Fibroblast of skin of right quadriceps (primary cell): ENCODE measurements at places on chromosomes 1 and 21.

- no peak for DNase-seq
Measured at GRCh38 chr1:1090424-1091343, 16.6 kb upstream of the RNF223 start.

GRCh38 chr1:17310068-17310640, 2.2 kb downstream of the PADI4 start:
- no peak for DNase-seq

- DNase-seq: peak; percentile 51
Measured at GRCh38 chr1:199302554-199302953, 663.7 kb downstream of the PTPRC start.

- DNase-seq: no peak
Measured at GRCh38 chr1:184329962-184330868, 56.6 kb upstream of the C1orf21 start.

DNA sequence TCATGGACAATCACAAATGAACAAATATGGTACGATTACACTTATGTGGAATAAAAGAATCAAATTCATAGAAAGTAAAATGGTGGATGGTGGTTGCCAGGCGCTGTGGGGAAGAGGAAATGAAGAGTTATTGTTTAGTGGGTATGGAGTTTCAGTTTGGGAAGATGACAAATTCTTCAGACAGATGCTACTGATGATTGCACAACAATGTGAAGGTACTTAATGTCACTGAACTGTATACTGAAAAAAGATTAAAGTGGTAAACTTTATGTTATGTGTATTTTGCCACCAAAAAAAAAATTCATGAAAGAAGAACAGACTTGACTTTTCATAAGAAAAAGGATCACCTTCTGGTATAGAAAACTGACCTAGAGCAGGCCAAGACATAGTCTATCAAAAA, 745.6 kb upstream of the CXADR start:
- DNase-seq: no peak

DNA sequence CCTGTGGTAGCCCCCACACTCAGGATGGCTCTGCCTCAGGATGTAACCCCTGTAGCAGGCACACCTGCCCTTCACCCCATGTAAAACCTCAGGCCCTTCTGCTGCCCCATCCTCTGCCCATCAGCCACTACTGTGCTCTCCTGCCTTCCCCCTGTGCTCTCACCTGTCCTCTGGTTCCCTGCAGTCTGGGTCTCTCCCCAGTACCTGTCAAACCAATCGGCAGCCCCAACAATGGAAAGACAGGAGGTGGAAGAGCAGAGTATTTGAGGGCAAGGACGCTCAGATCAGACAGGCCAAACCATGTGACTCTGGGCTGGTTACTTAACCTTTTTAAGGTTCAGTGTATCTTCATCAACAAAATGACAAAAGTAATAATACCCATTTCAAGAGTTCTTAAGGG, 30.9 kb downstream of the SMIM12 start:
- no peak for DNase-seq

- DNase-seq: no peak
Measured at GRCh38 chr21:46320331-46320801, 3.3 kb downstream of the C21orf58 start.

DNA sequence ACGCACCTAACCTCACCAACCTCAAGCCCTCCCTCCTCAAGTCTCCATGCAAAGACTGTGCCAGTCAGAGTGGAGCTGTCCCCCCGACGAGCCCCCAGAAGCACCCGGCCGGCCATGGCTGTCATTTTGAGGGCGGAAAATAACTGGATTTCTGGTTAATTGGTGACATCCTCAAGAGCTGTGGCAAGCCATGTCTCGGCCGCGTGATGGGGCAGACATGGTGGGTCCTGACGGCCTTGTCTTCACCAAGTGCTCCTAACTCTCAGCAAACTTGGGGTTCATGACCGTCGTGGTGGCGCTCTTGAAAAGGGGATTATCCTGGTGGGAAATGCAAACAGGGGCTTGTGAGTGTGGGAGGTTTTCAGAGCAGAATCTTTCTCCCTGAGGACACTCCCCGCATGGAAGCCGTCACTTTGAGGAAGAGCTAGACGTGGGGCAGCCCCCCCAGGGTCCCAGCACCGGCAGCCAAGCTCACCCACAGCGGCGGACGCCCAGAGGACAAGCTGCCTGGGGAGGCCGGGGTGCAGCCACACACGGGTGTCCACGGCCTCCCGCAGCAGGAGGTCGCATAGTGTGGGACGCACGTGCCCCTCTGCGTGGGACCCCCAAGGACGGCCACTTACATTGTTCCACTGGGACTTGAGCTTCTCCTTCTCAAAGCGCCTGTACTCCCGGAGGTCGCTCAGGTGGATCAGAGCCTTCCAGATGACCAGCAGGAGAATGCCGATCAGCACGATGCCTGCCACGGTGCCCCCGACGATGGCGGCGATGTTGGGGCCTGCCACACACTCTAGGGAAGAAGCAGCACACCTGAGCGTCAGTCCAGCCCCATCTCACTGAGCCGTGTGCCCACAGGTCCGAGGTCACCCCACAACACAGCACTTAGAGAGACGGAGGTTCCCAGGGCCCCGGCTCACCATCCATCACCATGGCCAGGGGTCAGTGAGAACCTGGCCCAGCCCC, 12.9 kb upstream of the PTTG1IP start:
- DNase-seq: no peak

DNA sequence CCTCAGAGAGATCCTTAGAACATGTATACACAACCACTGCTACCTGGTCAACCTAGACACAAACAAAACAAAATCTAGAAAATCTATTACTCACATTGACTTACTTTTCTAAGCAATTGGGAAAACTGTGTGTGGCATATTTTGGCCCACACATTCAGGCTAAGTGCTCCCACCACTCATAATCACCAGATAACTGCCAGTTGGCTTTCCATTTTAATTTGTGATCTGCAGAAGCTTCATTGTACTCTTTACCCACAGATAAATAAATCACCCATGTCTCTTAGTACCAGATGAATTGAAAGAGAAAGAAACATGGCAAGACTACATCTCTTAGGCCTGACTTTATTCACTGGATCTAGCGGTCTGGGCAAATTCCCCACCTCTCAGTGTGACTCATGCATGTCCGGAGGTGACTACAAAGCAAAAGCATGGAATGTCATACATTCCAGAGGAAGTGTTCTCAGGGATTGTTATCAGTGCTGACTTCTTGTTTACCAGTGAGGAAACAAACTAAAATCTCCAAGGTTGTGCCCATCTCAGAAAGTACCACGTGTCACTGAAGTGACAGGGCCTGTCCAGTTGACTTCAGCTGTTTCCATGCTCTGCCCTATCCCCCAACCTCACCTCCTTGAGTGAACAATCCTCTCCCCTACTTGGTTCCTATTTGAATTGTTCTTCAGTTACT, 52.4 kb upstream of the BCL10 start:
- peak; percentile 98 for DNase-seq

DNA sequence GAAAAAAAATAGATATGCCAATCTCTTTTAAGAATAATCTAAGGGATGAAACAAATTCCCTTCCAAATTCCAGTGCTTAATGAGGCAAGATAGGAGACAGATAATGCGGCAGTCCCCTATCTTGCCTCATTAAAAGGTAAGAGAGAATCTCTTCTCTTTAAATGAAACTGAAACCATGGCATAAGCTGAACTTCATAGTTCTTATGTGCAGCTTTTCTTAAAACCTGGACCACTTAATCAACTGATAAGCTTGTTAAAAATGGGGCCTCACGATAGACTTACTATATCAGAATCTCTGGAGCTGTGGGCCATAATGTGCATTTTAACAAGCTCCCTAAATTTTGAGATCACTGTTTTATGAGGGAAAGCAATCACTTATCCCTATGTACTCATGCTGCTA, 79.2 kb downstream of the NIBAN1 start:
- DNase-seq: no peak

GRCh38 chr1:23422941-23423340, 1.6 kb downstream of the TCEA3 start:
- no peak for DNase-seq

- DNase-seq: no peak
Measured at GRCh38 chr21:35942211-35943144, 117.8 kb downstream of the SETD4 start.

GRCh38 chr1:156594190-156594589, 2.6 kb downstream of the NAXE start:
- DNase-seq: no peak

DNA sequence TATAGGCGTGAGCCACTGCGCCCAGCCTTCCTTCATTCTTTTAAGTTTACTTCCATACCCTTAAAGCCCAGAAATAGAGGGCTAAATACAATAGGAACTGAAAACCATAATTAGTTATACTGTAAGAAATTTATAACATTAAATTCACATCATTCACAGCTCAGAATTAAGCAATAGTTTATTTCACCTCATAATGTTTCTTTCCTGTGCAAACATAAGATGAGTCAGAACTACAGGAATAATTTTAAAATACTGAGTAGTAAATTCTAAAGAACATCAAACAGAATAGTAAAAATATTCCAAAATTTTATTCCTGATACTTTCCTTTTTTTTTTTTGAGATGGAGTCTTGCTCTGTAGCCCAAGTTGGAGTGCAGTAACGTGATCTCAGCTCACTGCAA, 24.1 kb downstream of the POGZ start:
- DNase-seq: no peak

DNA sequence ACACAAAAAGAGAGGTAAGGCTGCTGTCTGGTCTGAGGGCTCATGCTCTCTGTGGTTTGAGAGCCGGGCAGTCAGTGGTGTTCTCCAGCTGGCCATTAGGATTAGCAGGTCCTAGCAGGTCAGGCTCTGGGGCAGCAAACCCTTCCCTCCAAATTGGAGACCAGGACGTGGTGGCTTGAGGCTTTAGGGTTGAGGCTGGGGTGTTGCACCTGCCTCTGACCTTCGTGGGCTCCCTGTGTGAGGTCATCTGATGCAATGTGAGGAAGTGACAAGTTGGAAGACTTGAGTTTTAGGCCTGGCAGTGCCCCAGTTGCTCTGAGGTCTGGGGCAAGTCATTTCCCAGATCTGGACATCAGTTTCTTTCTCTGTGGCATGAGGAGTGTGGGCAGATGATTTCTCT, 24.4 kb downstream of the SZRD1 start:
- DNase-seq: no peak

DNA sequence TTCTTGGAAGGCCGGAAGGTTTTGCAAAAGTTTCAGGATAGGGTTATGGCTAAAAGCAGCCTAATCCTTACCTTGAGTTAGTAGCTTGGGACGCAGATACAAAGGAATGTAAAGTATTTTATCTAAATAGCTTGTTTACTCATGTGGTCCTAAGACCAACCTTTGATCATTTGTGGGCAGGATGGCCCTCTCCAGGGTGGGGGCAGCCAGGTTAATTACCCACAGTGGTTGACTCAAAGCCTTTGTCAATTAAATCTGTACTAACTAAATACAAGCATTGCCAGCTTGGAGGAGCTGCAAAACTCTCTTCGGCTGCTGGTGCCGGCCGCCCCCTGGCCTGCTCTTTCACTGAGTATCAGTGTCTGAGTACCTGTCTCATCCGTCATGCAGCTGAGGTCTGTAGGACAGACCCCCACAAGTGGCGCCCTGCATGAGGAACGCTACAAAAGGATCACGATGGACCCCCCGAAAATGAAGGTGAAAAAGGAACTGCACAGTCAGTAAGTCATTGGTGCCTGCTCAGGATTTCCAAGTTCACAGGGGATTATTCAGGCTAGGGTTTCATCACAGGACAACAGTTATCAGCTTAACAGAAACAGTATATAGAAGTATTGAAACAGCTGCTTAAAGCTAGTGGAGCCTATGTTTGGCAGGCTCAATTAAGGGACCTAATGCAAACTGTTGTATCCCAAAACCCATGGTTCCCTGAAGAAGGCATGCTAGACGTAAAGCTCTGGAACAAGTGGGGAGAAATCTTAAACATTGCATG, 212.5 kb upstream of the MAP1LC3C start:
- DNase-seq: no peak

- DNase-seq: no peak
Measured at GRCh38 chr1:162420120-162420519, 8.2 kb upstream of the SH2D1B start.
